A549 treated with dexamethasone at 1 μM for 4 hours (cell line): ENCODE measurements at places on chromosomes 16 and 17. TPM values are rescaled to one million over a fixed set of nuclear protein-coding genes. Genes with fewer than 3 reads are reported as not detected.

The KRTAP4-4 gene
- not detected in 5 replicates for total RNA-seq

The RCVRN gene
- not detected in 5 replicates for total RNA-seq

The RAB40C gene
- 10.2 to 18.4 TPM (median 18.1 TPM) in 5 replicates for total RNA-seq

The HS3ST4 gene
- total RNA-seq, result not detected in 5 replicates

The TBC1D3H gene
- not detected in 5 replicates for total RNA-seq

The ADAP2 gene
- 2.8 to 3.6 TPM (median 3.5 TPM) in 5 replicates for total RNA-seq

The ZPBP2 gene
- not detected in 5 replicates for total RNA-seq

The CIBAR2 gene
- total RNA-seq, result 0.08 TPM in 1 of 5 replicates, not detected in the others

The DNAAF8 gene
- 0.83 to 1.4 TPM (median 1.1 TPM) in 5 replicates for total RNA-seq

The ABCC12 gene
- total RNA-seq, result 0.02 to 0.06 TPM (median 0.05 TPM) in 3 of 5 replicates, not detected in the others

The EPX gene
- total RNA-seq, result not detected in 5 replicates

The ADAD2 gene
- total RNA-seq, result 0.05 to 0.12 TPM in 2 of 5 replicates, not detected in the others

The PRSS22 gene
- total RNA-seq, result 0.35 to 1.5 TPM (median 0.65 TPM) in 5 replicates

The ZG16B gene
- 0.60 to 0.98 TPM (median 0.66 TPM) in 5 replicates for total RNA-seq

The RNF222 gene
- not detected in 5 replicates for total RNA-seq

The PRSS33 gene
- not detected in 5 replicates for total RNA-seq

The DNASE1L2 gene
- 0.54 to 1.3 TPM (median 1.1 TPM) in 5 replicates for total RNA-seq

The CD300E gene
- total RNA-seq, result not detected in 5 replicates
